ENCODE measurements at places on chromosomes 11 and 22.

DNA sequence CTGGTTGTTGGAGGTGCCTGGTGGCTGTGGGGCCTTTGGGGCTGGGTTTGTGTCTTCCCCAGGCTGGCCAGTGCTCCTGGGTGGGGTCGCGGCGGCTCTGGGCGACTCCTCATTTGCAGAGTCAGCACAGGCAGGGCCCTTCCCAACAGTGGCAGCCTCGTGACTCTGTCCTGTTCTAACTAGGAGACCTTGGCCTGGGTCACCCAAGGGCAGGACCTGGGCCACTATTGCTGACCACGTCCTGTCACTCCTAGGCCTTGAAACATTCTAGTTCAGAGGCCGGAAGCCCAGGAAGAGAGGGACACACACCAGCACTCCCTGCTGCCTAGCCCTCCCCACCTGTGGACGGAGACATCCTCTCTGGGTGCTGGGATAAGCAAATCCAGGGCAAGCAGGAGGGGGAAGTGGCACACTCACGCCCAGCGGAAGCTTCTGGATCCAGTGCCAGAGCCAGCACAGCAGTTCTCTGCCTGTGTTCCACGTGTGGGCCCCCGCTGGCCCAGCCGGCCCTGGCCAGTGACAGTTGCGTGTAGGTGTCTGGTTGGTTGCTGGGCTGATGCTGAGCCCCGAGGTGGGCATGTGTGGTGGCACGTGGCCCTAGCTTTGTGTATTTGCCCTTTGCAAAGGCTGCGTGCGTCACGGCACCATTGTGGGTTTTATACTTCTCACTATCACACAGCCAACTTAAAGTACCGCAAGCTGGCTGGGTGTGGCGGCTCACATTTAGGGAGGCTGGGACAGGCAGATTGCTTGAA is 4.3 kb upstream of the CHID1 start:
- DNase-seq, result no peak

- no peak for DNase-seq
These were observed 92.8 kb upstream of the FIBIN start for GRCh38 chr11:26901162-26901561.

DNA sequence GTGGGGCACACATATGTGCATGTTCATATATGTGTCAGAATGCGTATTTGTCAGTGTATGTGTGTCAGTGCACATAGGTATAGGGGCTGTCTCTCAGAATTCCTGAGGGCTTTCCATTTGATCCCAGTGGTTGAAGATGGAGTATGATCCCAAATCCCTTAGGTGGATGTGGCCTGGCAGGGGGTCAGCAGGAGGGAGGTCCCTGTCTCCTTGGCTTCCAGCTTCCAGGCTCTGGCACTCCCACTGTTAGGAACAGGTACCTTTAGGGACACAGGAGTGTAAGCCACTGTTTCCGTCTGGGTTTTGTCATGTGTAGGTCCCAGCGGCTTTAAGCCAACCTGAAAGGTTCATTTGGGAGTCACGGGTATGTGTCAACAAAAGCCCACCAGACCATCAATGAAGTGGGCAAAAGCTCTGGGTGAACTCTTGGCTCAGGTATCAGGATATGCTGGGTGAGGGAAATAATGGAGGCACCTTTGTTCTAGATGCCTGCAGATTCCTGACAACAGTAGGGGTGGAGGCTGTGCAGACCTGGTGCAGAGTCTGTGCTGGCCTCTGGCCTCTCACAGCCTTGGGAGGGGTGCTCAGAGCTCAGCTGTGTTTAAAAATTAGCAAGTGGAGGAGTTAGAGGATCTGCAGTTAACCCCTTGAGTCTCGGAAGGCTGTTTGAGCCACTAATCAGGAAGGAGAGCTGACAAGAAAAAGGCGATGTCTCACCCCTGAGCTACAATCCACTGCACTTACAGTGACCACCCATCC is 9.0 kb downstream of the KCNQ1OT1 start:
- no peak for DNase-seq

DNA sequence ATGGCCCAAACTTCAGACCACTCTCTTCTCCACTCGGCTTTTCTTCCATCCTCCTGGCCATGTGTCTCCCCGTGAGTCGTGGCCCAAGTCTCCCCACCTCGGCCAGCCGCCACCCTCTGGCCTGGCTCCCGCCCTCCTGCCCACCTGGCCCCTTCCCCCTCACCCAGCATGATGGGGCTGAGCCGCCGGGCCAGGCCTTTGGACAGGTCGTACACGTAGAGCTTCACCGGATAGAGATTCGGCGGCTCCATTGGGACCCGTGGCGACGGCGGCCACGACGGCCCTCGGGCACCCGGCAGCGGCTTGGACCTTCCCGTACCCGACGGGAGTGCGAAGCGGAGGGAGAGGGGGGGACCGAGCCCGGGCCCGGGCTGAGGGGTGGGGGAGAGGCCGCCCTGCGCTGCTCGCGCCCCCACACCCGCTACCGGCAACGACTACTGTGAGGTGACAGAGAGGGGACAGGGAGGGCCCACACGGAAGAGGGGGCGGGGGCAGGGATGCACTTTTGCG is at the start of gene DESI1:
Gene DESI1, minus strand, starts transcription at position 455 of the 510 bp plus-strand sequence. Its CDS starts 204 bp downstream, at position 251.
- no peak for DNase-seq

DNA sequence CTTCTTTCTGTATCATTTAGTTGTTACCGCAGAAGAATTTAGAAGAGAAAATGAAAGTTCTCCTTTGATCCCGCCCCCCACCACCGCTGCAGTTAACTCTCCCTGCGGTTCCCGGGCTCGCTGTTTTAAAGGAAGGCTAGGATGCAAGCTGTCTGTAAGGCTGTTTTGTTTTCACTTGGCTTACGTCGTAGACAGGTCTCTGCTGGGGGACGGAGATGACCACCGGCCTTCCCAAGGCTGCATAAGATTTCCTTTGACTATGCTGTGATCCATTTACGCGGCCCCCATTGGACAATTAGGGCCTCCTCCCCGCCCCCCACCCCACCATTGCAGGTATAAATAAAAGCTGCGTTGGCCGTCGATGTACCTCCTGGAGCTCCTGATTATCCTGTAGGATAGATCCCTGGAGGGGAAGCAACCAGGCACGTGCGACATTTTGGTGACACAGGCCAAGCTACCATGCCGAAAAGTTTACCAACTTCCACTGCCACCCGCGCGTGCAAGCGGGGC is 1.4 kb upstream of the CPT1A start:
- no peak for DNase-seq

DNA sequence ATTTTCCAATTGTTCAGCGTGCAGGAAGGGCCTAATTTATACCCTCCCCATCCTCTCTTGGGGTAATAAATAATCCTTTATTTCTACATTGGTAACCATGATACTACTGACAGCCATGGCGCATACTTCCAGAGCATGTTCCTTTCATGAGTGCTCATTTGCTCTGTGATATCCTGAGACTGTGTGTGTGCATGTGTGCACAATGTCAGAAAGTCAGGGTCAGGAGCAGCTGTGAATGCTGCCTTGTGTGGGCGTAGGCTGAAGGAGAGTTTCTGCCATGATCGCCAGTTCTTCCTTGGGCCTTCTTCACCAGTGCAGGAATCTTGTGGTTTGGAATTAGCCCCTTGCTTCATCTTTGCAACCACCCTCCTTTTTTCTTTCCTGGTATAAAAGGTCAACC is 10.2 kb downstream of the TUBA8 start:
- no peak for DNase-seq

GRCh38 chr22:25090225-25090890 is 109.3 kb upstream of the CRYBB3 start:
- no peak for DNase-seq

DNA sequence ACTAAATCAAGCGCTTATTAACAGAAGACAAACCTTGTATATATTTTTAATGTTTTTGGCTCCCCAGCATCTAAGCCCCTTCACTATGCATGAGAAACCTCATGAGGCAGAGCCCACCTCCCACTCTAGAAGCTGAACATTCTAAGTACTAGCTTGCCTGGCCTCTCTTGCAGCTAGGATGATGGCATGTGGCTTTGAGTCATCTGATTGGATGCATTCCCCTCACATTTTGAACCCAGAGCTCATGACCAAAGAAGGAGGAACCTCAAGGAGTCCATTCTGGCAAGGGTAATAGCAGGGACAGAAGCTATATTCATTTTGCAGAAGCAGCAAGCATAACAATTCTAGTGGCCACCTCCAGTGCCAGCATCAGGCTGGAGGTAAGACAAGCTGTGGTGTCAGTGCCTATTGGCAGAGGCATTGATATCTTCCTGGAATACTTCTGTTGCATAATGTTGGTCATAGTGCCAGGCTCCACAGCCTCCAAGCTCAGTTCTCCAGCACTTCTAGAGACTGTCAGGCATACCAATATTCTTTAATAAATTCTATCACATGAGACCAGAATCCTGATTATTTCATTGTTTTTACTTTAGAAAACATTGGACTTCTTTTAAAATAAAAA is 14.2 kb upstream of the ZC3H12C start:
- DNase-seq, result no peak

DNA sequence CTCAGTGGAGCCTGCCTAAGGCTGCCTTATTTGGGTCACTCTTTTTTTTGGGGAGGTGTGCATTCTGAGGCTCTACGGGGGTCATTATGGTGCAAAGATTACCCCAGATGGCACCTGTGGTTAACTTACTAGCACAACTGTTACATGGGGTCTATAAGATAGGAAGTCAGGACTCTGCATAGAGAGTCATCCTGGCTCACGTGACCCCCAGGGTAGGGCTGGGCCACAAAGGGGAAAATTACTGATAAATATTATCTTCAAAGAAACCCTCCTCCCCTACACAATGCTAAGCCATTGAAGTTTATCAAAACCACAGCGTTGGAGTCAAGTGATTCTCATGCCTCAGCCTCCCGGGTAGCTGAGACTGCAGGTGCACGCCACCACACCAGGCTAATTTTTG is 397.1 kb downstream of the MN1 start:
- DNase-seq, result no peak

- DNase-seq, result no peak
These were observed 4.6 kb downstream of the LRRC32 start for GRCh38 chr11:76665921-76666351.

Data from stimulated activated CD4-positive, alpha-beta T cell treated with anti-CD3 and anti-CD28 coated beads, TNF-alpha, amount 100 ng/mL, for 24 hours (primary cell).